Left forelimb (tissue), 1 donor: ENCODE measurements at places on chromosomes 4 and X.

GRCh38 chr4:173025131-173025530 lies 143.5 kb upstream of the GALNT7 start:
- DNase-seq, result no peak

GRCh38 chrX:9614016-9614415 lies 149.2 kb downstream of the TBL1X start:
- no peak for DNase-seq

DNA sequence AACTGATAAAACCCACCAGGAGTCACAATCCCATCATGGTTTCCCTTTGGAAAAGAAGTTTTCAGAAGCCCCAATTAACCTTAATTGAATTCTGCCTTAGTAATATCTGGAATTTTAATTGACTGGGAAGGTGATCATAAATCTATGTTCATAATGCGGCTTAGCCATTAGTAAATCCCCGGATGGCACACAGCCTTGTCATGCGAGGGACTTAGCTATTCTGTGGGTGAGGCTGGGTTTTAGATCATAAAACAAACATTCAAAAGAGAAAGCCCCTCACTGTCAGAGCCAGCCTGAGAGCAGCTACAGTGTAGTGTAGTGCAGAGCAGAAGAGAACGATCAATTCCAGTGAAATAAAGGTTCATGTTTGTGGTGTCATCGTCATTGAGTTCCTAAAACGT lies 124.0 kb upstream of the NOCT start:
- DNase-seq, result no peak

DNA sequence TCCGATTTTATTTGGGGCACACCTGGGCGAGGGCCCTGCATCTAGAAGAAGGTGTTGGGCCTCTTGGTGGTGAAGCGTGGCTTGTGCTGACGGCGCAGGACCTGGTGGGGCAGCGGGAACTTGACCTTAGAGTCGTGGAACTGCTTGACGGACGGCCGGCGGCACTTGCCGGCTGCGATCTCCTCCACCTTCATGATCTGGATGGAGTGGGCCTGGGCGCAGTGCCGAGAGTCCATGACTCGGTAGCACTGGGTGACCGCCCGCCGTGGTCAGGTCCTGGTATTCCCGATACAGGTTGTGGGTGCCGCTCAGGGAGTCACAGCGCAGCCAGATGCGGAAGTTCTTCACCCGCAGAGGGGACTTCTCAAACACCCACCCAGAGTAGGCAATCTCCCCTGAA lies 56.8 kb upstream of the ALG13 start:
- DNase-seq, result no peak

DNA sequence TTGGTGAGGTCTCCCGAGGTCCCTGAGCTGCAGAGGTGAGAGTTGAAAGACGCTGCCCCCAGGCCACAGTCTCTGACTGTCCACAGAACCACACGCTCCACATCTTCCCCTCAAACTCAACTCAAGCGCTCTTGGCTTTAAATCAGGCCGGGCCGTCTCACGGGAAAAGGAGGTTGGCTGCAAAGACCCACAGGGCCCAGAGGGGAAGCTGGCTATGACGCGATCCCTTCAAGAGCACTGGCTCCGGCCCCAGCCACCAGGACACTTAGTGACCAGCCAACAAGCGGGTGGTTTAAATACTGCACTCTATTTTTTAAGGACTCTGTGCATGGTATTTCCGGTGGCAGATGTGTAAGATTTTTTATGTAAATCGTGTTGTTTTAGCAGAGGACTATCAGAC lies 19.9 kb downstream of the LRPAP1 start:
- no peak for DNase-seq
